ENCODE measurements at places on chromosomes 7 and 10.

GRCh38 chr7:29458933-29459332 lies 104.7 kb upstream of the PRR15 start:
- no peak for DNase-seq

- DNase-seq: no peak
These were observed 1040.2 kb upstream of the SORCS1 start for GRCh38 chr10:108204528-108205305.

GRCh38 chr10:43846187-43846680 lies 197.6 kb upstream of the ZNF32 start:
- no peak for DNase-seq

DNA sequence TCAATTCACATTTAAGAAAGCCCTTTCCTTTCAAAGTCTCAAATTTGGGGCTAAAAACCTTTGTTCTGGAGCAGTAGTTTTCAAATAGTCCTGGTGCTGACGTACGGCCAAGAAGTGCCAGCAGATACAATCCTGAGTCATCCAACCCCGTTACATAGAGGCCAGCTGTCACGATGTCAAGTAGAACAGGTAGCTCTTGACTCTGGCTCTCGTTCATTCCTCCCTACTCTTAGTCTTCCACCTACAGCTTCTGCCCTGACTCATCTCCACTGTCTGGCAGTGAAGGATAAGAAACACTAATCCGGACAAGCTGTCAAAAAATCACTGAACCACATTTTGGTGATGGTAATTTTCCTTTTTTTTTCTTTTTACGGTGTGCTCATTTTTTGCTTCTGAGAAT lies 132.4 kb upstream of the PTN start:
- DNase-seq: no peak

GRCh38 chr7:44287488-44288380 lies 37.7 kb downstream of the CAMK2B start:
- no peak for DNase-seq

DNA sequence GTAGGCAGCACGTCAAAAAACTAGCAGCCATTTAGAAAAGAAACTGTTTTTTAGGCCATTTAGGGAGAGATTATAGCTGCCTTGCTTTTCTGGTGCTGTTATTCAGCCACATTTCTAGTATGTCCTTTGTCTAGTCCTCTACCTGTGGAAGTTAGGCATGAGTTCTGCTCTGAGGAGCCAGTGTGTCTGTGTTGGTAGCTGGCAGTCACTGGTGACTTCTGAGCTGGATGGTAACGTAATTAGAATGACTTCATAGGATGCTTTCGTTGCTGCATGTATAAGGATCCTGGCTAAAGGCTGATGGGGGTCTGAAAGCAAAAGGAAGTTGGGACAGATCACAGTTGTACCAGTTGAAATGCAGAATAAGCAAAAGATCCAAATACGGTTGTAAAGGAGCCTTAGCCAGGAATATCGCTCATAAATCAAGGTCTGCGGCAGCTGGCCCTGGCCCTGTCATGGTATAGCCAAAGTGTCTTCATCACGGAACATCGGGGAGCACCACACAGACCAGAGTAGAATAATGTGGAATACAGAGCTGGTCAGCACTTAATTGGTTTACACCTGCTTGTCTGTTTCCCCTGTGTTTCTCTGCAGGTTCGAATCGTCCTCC lies 226.7 kb downstream of the EXOC4 start:
- DNase-seq: no peak

DNA sequence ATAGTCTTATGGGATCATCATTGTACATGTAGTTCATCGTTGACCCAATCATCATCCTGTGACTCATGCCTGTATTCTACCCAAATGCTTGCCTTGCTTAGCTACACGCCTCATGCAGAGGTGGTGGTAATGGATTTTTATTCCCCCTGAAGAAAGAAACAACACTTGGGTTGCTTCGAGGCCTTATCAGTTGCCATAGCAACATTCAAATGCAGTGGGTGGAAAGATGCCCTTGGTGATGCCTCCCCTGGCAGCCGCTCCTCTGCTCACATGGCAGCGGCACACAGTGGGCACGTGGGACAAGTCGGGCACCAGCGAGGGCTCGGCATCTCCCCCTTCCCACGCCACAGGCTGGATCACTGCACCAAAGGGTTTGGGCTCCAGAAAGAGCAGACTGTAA lies 54.0 kb upstream of the NMT2 start:
- peak; percentile 41 for DNase-seq

GRCh38 chr7:7178081-7178480 lies 4.3 kb upstream of the C1GALT1 start:
- DNase-seq: no peak

GRCh38 chr10:37003126-37003525 lies 122.3 kb upstream of the ANKRD30A start:
- DNase-seq: no peak

DNA sequence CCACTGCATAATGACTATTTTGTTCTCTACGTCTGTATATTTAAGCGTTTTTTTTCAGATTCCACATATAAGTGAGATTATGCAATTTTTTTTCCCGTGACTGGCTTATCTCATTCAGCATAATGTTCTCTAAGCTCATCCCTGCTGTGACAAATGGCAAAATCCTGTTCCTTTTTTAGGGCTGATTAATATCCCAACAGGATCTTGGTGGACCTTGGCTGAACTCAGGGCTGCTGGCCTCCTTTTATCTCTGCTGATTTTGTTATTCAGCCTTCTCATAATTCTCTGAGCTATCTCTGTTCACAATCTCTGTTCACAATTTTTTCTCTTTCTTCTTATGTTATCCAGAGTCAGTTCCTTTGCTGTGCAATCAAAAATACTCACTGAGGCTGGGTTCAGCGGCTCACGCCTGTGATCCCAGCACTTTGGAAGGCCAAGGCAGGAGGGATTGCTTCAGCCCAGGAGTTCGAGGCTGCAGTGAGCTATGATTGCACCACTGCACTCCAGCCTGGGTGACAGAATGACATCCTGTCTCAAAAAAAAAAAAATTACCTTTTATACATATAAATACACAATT lies 1035.9 kb upstream of the AUTS2 start:
- DNase-seq: no peak

DNA sequence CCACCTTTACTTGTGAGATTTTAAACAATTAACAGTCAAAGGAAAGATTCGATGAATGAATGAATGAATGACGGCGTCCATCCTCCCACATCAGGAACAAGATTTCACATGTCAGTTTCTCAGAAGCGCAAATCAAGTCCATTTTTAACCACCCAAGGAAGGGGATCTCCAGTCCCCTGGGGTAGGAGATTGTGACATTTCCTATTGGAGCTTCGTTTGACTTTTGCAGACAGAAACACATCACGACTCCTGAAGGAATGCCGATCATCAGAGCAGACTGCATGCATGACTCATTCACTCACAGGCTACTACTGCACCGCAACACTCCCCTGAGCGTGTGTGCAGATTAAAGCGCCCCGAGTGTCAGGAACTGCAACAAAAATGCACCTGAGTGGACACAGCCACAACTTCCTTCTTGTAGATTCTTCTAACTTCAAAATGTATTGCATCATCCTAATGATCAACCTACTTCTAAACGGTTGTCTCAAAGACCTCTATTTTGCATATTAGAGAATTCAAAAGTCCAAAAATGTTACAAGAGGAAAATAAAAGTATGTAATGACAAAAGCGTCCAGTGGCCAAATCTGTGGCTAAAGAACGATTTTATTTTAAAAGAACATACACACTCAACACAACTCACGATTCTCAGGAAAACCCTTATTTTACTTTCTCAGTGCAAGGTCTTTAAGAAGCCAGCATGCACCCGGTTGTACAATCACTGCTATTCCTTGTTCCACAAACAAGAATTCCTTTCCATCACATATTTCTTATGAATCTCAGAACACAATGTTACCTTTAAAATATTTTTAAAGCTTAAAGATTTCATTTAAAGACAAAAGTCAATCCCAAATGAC lies 172.6 kb downstream of the FAM107B start:
- DNase-seq: no peak

DNA sequence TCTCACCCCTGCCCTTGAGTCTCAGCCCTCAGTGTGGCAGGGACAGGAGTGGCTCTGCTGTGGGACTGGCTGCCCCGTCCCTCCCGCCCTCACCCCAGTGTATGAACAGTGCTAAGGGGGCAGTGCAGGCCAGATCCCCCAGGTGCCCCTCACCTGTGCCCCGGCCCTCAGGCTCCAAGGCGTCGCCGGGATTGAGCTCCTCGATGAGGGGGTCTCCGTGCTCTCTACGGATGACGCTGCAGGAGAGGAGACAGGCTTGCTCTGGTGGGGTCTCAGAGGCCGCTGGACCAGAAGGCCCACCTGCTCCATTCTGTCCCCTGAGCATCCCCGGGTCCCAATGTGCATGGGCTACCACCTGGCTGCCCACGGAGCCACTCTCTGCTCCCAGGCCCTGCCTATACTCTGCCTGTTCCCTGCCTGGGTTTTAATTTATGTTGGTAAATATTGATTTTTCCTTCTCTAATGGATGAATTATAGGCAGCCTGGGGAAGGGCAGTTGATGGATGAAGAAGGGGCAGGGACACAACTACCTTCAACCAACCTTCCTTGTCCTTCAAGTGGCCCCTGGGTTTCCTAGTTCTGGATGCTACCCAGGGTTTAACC lies 47.2 kb downstream of the GOLGA7B start:
- DNase-seq: no peak

DNA sequence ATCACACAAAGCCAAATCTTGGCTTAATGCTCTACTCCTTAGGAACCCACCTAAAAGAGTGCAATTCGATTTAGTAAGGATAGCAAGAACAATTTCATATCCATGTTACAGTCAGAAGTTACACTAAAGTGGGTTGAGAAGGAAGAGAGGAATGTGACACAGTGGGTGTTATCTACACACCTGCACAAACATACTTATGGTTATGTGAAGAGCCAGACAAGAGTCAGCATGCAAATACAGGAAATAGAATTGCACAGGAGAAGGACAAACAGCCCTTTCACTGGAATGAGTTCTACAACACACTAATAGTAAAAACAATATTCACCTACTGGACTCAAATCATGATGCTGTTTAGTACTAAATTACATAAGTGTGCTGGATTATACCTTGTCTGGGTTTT lies 262.8 kb downstream of the DGKB start:
- DNase-seq: no peak

GRCh38 chr10:117419921-117420320 lies 44.7 kb upstream of the PDZD8 start:
- no peak for DNase-seq

- DNase-seq: no peak
These were observed 522.9 kb downstream of the PARD3 start for GRCh38 chr10:34292194-34292565.

DNA sequence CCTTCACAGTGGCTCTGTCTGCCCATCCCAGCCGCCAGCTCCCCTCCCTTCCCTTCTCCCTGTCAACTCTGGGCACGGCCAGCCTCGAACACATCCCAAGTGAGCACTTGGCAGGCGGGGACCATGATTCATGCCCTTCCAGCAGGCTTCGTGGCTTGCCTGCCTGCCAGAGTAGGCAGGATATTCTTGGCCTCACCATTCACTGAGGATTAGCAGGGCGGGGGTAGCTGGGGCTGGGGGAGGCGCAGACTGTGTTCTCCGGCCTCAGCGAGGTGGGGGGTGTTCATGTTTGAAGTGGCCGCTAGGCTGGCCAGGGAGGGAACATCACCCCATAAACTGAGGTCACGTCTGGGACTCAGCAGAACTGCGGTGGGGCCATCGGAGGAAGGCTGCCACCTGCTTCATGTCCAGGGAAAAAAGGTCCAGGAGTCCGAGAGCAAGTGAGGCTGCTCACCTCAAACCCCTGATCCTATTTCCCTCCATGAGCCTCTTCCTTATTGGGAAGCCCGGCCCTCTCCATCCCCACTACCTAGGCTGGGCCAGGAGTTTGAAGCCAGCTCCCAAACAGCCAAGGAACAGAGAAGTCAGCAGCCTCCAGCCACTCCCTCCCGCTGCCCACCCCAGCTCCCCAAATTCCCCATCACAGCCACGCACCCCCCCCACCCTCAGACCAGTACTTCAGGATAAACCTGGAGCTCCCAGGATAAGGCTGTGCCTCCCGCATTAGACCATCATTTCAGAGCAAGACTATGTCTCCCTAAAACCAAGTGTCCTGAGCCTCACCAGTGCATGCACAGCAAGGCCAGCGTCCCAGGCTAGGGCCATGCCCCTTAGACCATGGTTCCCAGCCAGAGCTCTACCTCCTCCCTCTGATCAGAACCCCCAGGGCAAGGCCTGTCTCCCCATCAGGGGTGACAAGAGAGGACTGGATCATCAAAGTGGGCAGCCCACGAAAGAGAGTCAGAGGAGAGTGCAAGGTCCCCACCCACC lies 42.8 kb upstream of the RABGEF1 start:
- DNase-seq: peak; percentile 9

DNA sequence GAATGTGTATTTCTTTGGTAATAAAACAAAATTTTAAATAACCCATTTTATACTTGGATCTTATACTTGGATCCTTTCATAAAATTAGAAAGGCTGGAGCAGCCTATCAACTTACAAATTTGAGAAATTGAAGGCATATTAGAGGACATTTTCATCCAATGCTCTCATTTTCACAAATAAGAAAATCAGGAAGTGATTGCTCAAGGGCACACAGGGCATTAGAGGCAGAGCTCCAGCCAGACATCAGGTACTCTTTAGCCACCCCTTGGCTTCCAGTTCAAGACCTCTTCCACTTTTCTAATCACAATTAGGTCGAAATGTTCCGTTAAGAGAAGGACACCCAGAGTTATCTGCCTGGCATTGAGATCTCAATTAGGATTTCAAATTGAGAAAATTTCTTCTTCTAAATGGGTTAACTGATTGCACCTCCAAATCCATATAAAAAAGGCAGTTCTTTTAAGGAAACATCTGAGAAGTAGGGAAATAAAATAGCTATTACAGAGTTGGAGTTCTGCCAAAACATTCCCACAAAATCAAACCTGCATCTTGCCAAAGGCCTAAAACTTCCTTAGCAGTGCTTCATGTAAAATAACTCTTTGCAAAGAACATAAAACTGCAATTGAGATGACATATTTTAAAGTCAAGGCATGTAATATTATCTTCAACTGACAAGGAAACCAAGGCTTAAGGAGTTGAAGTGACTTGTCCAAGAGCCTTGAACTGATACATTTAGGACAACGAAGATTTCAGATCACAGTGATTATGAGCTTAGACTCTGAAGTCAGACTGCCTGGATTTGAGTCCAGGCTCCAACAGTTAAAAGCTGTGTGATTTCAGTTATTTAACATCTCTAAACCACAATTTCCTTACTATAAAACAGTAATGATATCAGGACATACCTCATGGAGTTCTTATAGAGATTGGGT lies 2.4 kb downstream of the ACTA2 start:
- no peak for DNase-seq

DNA sequence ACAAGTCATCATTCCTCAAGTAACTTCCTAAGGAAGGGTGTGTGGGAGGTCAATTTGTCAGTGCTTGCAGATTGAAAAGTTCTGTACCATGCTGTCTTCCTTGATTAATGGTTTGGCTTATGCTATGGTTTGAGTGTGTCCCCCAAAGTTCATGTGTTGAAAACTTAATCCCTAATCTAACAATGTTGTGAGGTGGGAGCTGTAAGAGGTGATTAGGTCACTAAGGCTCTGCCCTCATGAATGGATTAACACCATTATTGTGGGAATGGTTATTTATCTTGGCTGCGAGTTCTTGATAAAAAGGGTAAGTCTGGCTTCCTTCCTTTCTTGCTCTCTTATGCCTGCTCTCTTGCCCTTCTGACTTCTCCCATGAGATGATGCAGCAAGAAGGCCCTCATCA lies 29.3 kb upstream of the TMEM229A start:
- DNase-seq: no peak

- no peak for DNase-seq
These were observed 158.5 kb upstream of the AUTS2 start for GRCh38 chr7:69439636-69440325.

Data from hypothalamus (tissue), 51 donors.